Activated CD4-positive, alpha-beta T cell treated with anti-CD3 and anti-CD28 coated beads, Interleukin-2, amount 10 ng/mL, durations not matched to agents 7 days and 5 days (primary cell): ENCODE measurements at places on chromosomes 5 and 9.

GRCh38 chr5:6434731-6435130 is 13.9 kb upstream of the UBE2QL1 start:
- no peak for DNase-seq

GRCh38 chr9:136336156-136336870 is 9.0 kb downstream of the GPSM1 start:
- DNase-seq = no peak

DNA sequence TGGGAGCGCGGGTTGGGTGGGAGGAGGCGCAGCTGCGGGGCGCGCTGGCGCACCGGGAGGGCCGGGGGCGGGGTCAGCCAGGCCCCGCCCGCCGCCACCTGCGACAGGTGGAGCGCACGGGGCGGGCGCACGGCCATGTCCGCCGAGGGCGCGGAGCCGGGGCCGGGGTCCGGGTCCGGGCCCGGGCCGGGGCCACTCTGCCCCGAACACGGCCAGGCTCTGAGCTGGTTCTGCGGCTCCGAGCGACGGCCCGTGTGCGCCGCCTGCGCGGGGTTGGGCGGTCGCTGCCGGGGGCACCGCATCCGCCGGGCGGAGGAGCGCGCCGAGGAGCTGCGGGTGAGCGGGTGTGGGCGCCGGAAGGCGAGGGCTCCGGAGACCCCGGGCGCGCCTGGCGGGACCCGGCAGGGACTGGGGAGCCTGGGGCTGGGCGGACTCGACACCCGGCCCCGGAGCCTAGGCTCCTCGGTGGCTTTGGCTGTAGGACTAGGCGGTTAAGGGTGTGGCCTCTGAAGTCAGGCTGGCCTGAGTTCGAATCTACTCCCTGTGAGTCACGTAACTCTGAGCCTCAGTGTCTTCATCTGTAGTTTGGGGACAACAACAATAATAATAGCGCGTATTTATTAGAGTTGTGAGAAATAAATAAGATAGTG is at the start of gene BSPRY:
Gene BSPRY, plus strand, starts transcription at position 97 of the 650 bp plus-strand sequence. Its CDS starts 39 bp downstream, at position 136.
- DNase-seq = peak; percentile 31

DNA sequence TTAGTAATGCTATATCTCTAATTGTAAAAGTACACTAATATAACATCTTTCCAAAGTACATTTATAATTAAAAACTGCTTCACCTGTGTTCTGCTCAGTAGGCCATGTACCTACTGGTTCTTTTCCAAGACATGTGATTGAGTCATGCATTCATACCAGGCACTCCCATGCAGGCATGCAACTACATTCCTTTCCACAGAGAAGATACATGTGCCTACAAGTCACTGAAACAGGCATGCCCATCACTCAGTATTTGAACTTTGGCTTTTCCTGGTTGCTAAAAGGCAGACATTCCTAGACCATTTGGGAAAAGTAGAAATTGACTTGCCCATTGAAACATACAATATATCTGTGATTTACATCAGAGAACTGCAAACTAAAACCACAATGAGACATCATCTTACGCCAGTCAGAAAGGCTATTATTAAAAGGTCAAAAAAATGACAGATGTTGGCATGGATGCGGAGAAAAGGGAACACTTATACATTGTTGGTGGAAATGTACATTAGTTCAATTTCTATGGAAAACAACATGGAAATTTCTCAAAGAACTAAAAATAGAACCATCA is 148.3 kb upstream of the MOCS2 start:
- no peak for DNase-seq

DNA sequence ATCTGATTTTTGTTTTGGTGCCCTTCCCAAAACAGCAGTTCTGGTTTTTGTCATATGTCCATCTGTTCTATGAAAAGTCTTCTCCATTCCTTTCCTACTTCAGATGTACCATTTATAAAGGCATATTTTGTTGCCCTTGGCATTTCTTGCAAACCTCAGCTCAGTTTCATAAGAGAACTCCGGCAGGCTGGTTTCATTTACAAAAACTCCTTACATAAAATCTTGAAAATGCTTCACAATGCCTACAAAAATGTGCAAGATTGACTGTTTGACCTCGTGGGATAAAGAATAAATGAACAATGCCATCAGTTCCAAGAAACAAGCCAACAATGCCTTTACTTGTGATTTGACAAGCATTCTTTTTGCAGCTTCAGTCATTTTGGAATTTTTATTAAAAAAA is 39.1 kb upstream of the CTNNAL1 start:
- DNase-seq = no peak

- no peak for DNase-seq
These were observed 1211.5 kb upstream of the CDH9 start for GRCh38 chr5:28249771-28250415.

DNA sequence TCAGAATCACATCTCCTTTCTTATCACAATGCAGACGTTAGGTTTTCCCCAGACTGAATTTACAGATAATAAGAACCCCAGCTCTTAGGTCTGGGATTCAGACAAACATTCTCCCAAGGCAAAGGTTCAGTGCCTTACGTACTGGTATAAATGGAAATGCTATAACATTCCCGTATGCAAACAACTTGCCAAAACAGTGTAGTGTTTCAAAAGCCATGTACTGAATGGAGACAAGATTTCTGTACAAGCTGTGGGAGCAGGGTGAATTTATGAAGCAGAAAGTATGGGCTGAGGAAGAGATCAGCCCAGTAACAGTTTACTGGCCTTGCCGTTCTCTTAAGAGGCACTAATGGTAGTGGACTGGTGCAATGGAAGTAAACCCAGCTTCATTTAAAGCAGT is 225.5 kb upstream of the ZNF462 start:
- DNase-seq = no peak

DNA sequence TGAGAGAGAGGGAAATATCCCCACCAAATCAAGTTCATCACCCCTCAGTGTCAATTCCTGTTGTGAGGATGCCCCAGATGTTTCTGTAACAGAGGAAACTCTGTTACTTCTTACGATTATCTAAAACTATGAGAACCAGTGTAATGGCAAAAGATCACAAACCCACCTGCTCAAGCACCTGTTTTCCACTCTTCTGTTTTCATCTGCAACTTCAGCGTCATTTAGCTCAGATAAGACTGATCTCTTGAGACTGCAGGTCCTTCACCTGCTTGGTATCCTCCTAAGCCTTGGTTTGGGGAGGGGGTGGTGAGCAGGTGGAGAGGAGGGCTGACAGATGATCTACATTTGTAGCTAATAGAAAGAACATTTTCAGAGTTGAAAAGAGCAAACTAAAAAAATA is 229.3 kb downstream of the SLF1 start:
- DNase-seq = no peak

- DNase-seq = no peak
These were observed 325.4 kb downstream of the RFX3 start for GRCh38 chr9:3200331-3200774.

GRCh38 chr9:134631881-134632280 is 9.7 kb upstream of the COL5A1 start:
- DNase-seq = no peak

- DNase-seq = no peak
These were observed 49.5 kb downstream of the RXRA start for GRCh38 chr9:134375430-134376385.

DNA sequence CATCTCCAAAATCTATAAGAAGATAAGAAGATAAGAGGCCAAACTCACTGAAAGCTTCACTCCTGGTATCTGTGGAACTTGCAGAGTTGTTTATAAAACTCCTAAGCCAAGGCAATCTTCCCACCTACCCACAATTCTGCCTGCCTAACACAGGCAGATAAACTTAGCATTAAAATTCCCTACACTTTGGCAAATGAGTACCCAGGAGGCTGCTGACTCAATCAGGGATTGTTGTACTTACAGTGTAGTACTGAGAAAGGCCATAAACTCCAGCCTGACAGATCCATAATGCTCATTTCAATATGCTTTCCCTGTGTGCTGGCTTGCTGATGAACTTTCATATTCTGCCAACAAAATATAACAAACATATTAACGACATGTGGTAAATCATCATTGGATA is 725.2 kb downstream of the BRINP1 start:
- DNase-seq = no peak

DNA sequence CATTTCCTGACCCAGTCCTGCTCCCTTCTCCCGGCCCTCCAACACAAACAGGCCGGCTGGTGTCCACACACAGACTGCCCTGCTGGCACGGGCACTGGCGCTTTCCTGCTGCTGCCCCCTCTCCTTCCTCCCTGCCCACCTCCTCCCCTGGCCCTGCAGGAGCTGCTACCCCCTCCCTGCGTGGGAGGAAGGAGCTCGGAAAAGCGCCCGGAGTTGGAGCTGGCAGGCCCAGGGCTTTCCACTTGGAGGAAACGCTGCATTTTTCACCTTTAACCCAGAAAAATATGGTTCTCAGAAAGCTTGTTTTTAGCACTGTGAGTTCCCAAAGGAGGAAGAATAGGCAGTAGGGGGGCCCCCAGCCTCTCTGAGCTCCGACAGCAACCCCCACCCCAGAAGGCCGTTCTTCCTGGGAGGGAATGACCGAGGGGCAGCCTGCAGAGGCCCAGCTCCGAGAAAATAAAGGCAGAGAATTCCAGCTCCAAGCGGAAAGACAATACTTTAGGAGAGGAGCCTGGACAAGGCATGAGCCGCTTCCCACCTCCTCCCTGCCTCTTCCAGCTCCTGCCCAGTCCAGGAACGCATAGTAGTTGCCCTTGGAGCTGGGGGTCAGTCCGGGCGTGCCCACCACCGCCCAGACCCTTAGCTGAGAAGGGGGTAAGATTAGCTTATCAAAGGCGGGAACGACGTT is 88.9 kb downstream of the LIFR start:
- DNase-seq = no peak

DNA sequence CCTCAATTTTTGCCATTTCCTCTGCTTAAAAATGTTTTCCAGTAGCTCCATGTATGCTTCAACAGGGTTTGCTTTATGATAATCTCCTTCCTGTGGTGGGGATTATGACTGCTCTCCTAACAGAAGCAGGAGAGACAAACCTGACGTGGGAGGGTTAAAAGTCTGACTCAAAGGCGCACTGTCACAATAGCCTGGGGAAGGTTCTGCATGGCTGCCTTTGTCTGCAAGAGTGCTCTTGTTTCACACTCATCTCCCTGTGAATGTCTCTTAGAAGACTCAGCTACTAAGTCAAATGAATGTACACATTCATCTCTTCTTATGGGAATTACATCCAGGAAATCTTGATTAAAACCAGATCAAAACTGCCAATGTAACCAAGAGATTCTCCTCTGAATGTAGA is 90.9 kb upstream of the MTAP start:
- no peak for DNase-seq

DNA sequence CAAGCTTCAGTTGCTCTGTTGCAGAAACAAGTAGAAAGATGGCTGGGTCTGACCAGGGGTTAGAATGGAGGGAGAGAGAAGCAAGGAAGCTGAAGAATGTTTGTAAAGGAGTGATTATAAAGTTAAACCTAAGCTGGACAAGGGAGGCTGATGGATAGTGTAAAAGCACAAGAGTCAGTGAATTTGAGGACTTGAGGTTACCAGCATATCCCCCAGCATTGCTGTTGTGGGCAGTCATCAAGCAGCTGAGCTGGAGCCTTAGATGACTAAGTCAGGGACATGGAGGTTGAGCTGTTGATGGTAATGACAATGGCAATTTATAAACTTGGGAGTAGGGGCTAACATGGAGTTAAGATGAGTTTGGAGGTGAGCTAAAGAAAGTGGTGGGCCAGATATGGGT is 131.5 kb downstream of the ERCC6L2 start:
- no peak for DNase-seq

- no peak for DNase-seq
These were observed 435.8 kb upstream of the PAPPA start for GRCh38 chr9:115717711-115718173.

DNA sequence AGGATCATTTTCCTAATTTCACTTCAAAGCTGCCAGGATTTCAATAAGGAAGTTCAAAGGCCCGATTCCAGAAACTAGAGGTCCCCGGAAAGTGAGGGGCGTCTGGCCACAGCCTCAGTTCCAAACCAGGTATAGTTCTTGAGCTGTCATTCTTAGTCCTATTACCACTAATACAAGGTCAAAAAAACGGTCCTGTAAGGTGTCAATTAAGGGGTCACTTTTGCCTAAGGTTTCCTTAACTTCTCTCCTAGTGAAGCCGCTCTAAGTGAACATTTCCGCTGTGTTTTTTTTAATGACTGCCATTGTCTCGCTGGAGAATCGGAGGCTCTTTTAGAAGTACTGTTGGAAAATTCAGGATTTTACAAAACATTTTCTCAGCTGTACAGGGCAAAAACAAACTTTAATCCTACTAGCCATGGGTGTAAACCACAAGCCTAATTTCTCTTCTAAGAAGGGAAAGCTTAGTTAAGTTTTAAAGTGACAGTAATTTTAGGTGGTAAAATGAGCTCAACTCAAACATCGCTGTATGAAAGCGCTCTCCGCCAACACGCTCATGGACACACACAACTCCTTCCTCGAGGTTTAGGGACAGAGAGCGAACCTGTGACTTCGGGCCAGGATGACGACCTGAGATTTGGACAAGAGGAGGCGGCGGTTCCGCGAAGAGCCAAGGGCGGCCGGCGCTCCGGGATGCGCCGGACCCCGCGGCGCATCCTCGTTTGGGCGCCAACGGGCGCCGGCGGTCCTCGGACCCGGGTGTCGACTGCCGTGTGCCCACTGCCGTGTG is 76.7 kb upstream of the IFNE start:
- no peak for DNase-seq

- DNase-seq = no peak
These were observed 472.0 kb upstream of the WWC1 start for GRCh38 chr5:167819406-167819805.

DNA sequence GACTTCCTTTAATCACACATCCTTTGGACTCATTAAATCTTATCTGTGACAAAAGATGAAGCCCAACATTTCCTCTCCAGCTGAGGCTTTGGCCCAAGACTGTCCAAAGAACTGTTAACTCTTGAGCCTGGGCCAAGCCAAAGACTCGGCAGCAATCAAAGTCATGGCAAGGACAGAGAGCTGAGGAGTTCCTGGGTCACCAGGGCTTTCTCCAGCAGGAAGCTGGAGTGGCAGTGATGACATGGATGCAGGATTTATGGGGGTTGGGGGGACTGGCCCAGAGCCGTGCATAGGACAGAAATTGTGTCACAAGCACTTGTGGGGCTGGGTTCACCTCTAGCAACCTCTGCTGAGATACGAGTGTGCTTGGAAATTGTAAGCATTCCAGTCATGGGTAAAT is 440.3 kb downstream of the PLK2 start:
- no peak for DNase-seq

DNA sequence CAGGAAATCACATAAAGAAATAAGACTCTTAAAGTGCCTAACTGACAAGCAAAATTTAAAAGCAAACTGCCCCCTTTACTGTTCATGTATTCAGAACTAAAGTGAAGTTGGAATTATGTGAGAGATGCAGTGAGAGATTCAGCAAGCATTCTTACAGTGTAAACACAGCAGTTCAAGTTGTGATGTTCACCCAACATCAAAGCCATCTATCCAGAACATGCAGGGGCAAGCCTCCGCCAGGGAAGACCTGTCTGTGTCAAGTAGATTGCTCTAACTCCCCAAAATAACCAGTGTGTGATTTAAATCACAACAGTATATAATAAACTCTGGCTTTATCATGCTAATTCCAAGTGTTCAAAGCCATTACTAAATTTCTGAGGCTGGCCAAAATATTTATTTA is 233.3 kb downstream of the BNC2 start:
- no peak for DNase-seq

- no peak for DNase-seq
These were observed 43.8 kb downstream of the TRIP13 start for GRCh38 chr5:936149-937144.
